ENCODE measurements at places on chromosomes 7 and 10. TPM values are rescaled to one million over a fixed set of nuclear protein-coding genes. Genes with fewer than 3 reads are reported as not detected.

MYH16 gene
- not detected for total RNA-seq

SDHAF3 gene
- total RNA-seq: 20.2 TPM

ODAD2 gene
- total RNA-seq: not detected

WNT8B gene
- total RNA-seq: not detected

TUBAL3 gene
- total RNA-seq: not detected

SEC23IP gene
- 61.4 TPM for total RNA-seq

ANKRD2 gene
- total RNA-seq: not detected

NAT16 gene
- not detected for total RNA-seq

CASP7 gene
- total RNA-seq: 15.0 TPM

PLEKHS1 gene
- total RNA-seq: not detected

SOSTDC1 gene
- total RNA-seq: not detected

EPC1 gene
- 131 TPM for total RNA-seq

DKK1 gene
- not detected for total RNA-seq

PGAM2 gene
- 3.3 TPM for total RNA-seq

ANXA8L1 gene
- total RNA-seq: not detected

OR6B1 gene
- not detected for total RNA-seq

IFIT1 gene
- total RNA-seq: 3.7 TPM

GNG11 gene
- total RNA-seq: 0.16 TPM

OPN4 gene
- total RNA-seq: not detected

Data from naive thymus-derived CD8-positive, alpha-beta T cell (primary cell).